ENCODE measurements at places on chromosomes 2 and 18. TPM values are rescaled to one million over a fixed set of nuclear protein-coding genes. Genes with fewer than 3 reads are reported as not detected.

DNA sequence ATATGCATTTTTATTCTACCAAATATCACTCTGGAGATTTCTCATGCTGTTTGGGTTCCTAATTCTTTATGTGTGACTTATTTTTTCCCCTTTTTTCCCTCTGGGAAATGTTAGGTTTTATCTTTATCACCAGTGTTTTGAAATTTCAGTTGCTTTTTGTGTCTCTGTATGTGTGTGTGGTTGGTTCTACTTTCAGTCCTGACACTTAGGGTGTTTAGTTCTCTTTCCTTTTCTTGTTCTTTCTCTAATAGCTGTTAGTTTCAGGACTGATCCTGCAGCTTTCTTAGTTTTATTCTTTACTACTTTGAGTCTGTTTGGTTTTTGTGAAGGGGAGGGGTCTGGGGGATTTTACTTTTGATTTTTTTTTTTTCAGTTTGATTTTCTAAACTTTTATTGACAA, 23.1 kb downstream of the PPM1B start:
- no peak for DNase-seq

GRCh38 chr2:53941749-53942148, 29.0 kb downstream of the PSME4 start:
- DNase-seq: no peak

Gene TUBA3D
- total RNA-seq: not detected

DNA sequence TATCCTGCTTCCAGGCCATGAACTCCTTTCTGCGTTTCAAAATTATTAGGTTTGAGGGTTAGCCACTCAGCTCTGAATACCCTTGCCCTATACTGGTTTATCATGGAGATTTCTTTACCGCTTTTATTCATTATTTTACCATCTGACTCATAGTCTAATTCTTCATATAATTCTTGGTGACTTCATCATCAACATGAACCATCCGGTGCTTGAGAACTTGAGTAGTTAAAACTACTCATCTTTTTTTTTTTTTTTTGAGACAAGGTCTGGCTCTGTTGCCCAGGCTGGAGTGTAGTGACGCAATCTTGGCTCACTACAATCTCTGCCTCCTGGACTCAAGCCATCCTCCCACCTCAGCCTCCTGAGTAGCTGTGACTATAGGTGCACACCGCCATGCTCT, 94.2 kb upstream of the LHCGR start:
- no peak for DNase-seq

DNA sequence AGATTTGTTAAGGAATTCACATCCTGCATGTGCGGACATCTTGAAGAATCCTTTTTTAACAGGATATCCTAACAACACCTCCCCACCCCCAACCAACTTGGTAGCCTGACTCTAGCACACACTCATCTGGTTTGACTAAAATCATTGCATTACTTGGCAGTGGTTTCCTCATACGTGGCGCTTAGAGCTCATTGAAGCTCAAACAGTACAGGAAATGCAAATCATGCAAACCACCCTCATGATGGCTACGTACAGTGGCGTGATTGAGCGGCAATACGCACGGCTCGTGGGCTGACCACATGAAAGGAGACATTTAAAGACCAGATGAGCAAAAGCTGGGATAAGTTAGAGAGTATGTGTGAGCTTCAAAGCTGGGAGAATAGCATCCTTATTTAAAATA, 336.2 kb downstream of the ZEB2 start:
- no peak for DNase-seq

DNA sequence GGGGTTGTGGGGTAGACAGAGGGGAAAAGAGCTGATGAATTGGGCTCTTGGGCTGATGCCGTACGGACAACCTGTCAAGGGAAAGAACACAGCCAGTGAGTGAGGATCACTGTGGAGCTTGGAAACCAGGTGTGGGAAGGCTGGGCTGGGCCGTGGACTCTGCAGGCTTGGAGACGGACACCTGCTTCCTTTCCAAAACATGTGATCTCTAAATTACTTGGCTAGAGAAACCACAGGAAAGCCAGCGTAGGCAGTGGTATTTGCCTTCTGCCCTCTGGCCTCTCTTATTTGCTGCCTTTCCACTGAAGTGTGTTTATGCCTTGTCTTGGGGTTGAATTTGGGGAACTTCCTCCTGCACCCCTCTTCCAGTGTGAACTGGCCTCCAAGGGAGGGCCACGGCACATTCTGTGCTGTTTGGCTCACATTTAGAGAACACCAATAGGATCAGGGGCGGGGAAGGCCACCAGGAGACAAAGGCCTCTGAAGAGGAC, 267.7 kb downstream of the PRKCE start:
- no peak for DNase-seq

DNA sequence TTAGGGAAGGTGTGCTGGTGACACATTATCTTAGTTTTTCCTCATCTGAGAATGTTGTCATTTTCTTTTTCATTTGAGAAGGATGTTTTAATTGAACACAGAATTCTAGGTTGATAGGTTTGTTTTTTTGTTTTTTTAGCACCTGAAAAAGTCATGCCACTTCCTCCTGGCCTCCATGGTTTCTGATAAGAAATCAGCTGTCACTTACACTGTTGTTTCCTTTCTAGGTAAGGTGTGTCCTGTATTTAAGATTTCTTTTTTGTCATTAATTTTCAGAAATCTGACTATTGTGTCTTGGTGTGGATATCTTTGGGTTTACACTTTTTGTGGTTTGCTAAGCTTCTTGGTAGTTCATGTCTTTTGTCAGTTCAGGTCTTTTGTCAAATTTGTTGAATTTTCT, 99.3 kb downstream of the ROCK1 start:
- no peak for DNase-seq

Gene RAX
- total RNA-seq: not detected

DNA sequence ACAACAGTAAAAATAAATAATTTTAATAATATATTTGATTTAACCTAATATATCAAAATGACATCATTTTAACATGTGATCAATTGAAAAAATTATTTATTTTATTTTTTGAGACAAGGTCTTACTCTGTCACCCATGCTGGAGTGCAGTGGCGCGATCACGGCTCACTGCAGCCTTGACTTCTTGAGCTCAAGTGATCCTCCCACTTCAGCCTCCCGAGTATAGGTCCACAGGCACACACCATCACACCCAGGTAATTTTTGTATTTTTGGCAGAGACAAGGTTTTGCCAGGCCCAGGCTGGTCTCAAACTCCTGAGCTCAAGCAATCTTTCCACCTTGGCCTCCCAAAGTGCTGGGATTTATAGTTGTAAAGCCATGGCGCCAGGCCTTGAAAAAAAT, 126.7 kb upstream of the COPS8 start:
- no peak for DNase-seq

Gene VAMP8
- total RNA-seq: 14.1 TPM

Gene PLEK
- total RNA-seq: 0.12 TPM

DNA sequence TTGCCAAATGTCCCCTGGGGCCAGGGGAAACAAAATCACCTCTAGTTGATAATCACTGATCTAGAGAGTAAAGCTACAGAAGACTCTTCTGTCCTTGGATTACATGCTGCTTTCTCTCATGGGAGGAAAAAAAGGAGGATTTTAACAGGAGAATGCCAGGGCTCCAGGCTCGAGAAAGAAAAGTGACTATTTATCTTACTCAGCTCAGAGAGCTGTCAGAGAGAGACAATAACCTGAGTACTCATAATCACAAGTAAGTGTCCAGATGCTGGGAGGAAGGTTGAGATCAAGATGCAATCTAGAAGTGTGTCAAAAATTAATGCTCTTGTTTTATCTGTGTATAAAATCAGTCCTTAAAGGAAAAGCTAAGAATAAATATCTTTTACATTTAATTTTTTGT, 133.3 kb downstream of the PTRHD1 start:
- no peak for DNase-seq

Gene CYP26B1
- total RNA-seq: 0.44 TPM

Gene PSMA8
- not detected for total RNA-seq

DNA sequence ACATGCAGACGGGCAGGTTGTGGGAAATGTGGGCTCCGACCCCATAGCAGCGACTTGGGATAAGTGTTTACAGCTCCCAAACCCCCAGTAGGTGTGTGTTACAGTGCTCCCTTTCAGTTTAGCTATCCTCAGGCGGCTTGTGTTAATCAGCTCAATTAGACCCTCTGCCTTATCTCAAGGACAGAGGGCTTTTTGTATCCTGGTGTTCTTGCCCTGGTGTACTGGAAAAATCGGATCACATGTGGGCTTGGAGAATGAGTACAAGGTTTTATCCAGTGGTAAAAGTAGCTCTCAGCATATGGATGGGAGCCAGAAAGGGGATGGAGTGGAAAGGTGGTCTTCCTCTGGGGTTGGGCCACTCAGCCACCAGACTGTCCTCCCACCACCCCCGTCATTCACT, 264.7 kb upstream of the SYT4 start:
- DNase-seq: no peak

Gene GALNT14
- total RNA-seq: 10.4 TPM

DNA sequence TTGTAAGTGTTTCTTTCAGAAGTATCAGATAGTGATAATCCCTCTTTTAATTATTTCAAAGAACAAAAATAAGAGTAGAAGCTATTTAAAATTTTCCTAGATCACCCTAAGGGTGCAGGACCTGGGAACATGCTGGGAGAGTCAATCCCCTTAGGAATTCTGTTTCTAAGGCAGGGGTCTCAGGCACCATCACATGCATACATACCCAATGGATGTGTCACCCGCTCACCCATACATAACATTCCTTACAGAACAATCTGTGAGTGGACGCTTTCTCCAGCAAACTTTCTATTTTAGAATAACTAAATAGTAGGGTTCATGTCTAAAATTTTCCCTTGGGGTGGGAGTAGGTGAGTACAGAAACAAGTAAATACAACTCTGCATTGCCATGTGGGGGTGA, 8.4 kb downstream of the DSEL start:
- DNase-seq: no peak

DNA sequence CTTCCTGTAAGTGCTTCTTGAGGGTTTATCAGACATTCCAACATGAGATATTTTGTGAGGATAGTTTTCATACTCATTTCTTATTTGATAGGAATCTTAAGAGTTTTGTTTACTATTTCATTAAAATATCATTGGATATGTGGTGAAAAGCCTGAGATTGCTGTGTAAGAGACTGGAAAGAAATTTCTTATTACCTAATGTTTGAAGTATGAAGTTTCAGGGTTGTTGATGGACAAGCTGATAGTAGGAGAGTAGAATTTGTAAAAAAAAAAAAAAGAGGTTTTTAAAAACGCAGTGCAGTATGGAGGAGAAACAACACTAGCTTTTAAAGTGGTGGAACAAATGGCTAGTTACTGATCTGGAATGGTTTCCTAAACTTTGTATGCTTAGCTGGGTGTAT, 7.7 kb downstream of the EPB41L5 start:
- DNase-seq: no peak

DNA sequence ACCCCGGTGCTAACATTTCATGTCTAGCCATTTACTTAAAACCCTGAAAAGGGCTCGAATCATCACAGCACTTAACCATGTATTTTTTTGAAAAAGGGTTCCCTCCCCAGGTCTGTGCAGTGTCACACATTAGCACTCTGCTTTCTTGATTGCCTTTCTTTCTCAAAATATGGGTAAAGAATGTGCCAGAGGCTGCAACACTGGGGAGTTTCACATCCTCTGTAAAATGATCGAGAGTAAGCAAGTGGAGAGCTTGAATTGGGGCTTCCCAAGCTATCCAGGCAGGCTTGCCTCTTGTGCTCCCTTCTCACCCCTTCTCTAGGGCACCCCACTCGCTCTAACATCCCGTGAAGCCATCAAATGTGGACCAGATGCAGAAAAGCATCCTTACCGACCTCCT, 177.0 kb upstream of the CCDC68 start:
- DNase-seq: no peak

Gene FOXI3
- total RNA-seq: not detected

- DNase-seq: no peak
Observed at GRCh38 chr2:177691177-177691576, 298.6 kb downstream of the AGPS start.

Gene C1QL2
- total RNA-seq: not detected

DNA sequence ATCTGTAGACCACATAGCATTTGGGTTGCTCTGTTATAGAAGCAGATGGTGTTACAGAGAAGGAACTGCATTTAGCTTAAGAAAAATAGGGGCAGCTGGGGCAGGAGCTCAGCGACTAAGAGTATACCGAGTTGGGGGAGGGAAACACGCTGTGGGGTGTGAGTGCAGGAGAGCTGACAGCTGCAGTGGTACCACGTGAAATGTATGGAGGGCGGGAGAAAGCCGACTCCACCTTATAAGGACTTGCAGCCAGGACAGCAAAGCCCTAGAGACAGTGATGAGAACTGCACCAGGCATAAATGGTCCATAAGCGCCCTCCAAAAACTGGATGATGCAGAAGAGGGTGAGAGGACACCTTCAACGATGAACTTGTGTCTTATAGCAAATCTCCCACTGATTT, 237.6 kb downstream of the PRKCE start:
- DNase-seq: no peak

- no peak for DNase-seq
Observed at GRCh38 chr2:48482769-48483168, 47.2 kb upstream of the STON1 start.

- no peak for DNase-seq
Observed at GRCh38 chr2:16197504-16198147, 257.3 kb downstream of the MYCN start.

DNA sequence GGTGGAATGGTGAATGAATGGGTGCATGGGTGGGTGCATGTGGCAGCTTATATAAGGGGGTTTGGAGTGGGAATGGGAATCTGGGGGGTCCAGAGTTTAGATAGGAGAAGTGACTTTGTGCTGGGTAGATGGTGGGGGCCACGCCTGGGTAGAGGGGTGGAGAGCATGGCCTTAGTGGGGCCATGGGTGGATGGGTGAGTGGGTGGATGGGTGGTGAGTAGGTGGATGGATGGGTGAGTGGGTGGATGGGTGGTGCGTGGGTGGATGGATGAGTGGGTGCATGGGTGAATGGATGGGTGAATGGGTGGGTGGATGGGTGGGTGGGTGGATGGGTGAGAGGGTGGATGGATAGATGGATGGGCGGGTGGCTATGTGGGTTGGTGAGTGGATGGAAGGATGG, 53.9 kb downstream of the MYO7B start:
- no peak for DNase-seq

DNA sequence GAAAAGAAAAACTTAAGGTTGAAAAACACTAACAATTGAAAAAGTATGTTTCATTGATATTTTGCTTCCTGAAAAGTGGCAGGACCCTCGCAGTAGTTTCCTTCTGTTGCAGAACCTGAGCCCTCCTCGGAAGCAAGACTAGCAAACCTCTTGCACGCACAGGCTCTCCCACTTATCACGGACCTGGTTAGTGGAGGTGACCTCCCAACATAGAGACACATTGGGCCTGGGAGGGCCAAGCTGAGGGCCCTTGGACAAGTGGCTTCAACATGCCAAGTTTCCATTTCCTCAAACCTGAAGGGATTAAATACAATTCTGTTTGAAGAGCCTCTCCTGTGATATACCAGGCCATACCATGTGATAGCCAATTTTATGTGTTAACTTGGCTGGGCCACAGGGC, 133.4 kb upstream of the AGAP1 start:
- DNase-seq: no peak

GRCh38 chr2:205212357-205212756, 469.9 kb upstream of the NRP2 start:
- no peak for DNase-seq

DNA sequence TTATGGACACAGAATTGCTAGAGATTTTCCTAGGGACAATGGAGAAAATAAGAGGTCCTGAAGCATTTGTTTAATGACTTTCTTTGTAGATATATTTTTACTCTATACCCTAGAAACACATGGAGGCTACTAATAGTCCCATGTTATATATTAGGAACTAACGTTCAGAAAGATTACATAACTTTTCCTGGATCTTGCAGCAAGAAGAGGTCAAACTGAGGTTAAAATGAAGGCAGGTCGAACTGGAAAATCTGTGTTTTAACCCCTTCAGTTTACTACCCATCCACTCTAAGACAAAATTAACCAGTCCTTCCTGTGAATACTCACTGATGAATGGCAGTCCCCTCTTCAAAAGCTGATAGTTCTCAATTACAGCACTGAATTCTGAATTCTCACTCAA, 1415.8 kb upstream of the CELF4 start:
- no peak for DNase-seq
